Uterus (tissue), 4 donors: ENCODE measurements at places on chromosomes 16 and 17. TPM values are rescaled to one million over a fixed set of nuclear protein-coding genes. Genes with fewer than 3 reads are reported as not detected.

GRCh38 chr17:1006054-1006453 is 9.1 kb downstream of the TIMM22 start:
- no peak overlapping the region for H3K4me3 ChIP-seq
- H3K36me3 ChIP-seq = no peaks in the 10 kb centered on the region
- H3K4me1 ChIP-seq = peaks cover 9% of the 10 kb centered on the region

DNA sequence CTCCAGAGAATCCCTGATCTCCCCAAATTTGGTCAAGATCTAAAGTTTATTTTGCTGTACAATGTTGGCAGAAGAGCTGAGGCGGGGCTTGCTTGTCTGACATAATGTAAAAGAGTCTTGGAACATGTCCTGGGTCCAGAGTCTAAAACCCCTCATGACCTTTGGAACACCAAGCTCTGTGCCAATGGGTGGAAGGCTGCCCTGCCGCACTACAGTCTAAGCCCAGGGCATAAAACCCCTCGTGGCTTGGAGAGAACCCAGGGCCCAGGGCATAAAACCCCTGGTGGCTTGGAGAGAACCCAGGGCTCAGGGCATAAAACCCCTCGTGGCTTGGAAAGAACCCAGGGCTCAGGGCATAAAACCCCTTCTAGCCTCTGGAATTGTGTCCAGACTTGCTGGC is 36.7 kb downstream of the CCDC57 start:
- H3K4me3 ChIP-seq = no peak overlapping the region
- no peak for DNase-seq
- H3K36me3 ChIP-seq = no peaks in the 10 kb centered on the region
- H3K4me1 ChIP-seq = no peaks in the 10 kb centered on the region
- no peak overlapping the region for H3K27ac ChIP-seq

DNA sequence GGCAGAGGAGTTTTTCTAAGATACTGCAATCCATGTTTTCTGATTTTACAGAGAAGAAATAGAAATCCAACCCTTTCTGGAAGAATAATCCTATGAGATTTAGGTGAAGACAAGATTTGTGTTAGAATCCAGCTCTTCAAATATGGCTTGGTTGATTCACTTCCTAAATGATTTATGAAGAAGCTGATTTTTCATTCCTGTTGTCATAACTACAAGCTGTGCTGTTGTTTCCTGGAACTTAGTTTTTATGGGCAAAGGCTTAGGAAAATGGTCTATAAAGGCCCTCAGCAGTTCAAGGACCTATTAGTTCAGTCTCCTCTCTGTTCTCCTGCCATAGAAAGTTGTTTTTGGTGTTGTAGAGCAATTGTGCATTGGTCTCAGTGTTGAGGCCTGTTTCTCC is 174.2 kb upstream of the FAM20A start:
- no peaks in the 10 kb centered on the region for H3K36me3 ChIP-seq
- no peaks in the 10 kb centered on the region for H3K27me3 ChIP-seq
- no peak overlapping the region for H3K4me3 ChIP-seq
- H3K27ac ChIP-seq = peak overlapping the region; percentile 76
- peaks cover 5% of the 10 kb centered on the region for H3K4me1 ChIP-seq

NLRC5 gene
- total RNA-seq = 14.9 TPM

LDHD gene
- total RNA-seq = 4.4 TPM

ZP2 gene
- not detected for total RNA-seq

TP53TG3C gene
- total RNA-seq = not detected
